Mucosa of descending colon (tissue), 3 donors: ENCODE measurements at places on chromosomes 2 and 18.
A peak's percentile ranks its signal among the peaks of the same experiment; 100 is the strongest.

DNA sequence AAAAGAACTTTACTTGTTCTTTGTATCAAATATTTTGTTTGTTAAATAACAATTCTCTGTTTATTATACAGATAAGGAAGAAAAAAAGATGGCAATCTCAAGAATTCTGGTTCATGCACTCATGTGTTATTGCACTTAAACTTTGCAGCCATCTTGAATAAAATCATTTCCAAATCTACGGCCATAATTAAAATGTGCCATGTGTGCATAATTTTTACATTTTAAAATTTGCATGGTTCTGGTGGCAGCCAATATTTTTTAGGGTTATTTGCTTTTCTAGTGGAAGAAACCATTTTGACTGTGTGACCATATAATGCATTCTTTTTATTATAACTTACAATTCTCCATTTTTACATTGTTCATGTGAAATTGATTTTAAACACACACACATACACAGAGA lies 1518.1 kb upstream of the ZEB2 start:
- DNase-seq: no peak

GRCh38 chr2:11873356-11874154 lies 127.1 kb downstream of the LPIN1 start:
- no peak for DNase-seq

DNA sequence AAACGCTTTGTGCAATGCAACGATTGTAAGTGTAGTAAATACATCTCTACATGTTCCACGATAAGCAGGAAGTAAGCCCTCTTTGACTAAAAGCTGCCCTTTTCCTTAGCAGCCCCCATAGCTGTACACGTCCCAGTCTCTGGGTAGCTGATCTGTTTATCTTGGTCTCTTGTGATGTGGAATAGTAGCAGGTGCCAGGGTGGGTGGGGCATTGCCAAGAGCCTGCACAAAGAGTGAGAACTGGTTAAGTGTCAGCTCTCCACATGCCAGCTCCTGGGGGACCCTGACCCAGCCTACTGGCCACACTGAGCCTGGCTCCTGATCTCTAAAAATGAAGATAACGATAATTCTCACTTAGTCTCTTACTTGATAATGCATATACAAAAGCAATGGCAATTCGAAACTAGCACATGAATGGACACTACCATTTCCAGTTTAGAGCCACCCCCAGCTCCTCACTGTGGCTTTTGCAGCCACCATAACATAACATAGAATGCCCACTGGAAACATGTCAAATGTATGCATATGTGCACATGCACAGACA lies 92.3 kb downstream of the MYT1L start:
- no peak for DNase-seq

DNA sequence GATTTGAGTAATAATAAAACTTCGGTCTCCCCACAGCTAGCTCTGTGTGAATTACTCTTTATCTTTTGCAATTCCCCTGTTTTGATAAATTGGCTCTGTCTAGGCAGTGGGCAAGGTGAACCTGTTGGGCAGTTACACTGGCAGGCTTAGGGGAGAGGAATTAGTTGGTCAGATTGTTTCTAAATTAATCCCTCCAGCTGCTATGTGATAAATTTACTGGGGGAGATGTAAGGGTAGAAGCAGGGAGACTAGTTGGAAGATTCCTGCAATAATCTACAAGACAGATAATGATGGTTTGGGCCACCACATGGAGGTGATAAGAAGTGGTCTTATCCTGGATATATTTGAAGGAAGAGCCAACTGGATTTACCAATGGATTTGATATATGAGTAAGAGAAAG lies 118.5 kb upstream of the TACR1 start:
- DNase-seq: no peak

GRCh38 chr2:98300141-98300874 lies 45.9 kb upstream of the CNGA3 start:
- DNase-seq: no peak

DNA sequence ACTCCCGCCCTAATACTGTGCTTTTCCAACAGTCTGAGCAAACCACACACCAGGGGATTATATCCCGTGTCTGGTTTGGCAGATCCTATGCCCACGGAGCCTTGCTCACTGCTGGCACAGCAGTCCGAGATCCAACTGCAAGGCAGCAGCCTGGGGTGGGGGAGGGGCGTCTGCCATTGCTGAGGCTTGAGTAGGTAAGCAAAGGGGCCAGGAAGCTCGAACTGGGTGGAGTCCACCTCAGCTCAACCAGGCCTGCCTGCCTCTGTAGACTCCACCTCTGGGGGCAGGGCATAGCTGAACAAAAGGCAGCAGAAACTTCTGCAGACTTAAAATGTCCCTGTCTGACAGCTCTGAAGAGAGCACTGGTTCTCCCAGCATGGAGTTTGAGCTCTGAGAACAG lies 44.2 kb downstream of the LNPK start:
- no peak for DNase-seq

- no peak for DNase-seq
These were observed 277.6 kb downstream of the CLIP4 start for GRCh38 chr2:29392774-29393173.

- no peak for DNase-seq
These were observed 179.2 kb downstream of the MEMO1 start for GRCh38 chr2:31831585-31831984.

- DNase-seq: no peak
These were observed 19.7 kb upstream of the IL18R1 start for GRCh38 chr2:102335871-102336366.

DNA sequence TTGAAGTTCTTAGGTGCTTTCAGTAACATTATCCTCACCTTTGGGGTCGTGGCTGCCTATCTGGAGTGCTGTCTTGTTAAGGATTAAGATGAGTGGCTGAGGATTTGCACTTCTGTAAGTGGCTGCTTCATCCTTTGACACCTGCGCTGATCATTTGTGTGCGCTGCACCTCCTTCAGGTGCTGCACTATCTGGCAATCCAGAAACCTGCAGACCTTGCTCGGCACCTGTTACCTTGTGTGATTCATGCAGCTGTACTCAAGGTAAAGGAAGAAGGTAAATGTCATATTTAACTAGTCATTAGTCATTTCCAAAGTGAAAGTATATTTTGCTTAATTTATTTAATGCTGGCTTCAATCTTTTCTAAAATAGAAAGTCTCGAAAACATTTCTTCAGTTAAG lies 110.3 kb downstream of the RAB3GAP1 start:
- no peak for DNase-seq

- no peak for DNase-seq
These were observed 546.6 kb upstream of the CDH2 start for GRCh38 chr18:28723506-28723905.

DNA sequence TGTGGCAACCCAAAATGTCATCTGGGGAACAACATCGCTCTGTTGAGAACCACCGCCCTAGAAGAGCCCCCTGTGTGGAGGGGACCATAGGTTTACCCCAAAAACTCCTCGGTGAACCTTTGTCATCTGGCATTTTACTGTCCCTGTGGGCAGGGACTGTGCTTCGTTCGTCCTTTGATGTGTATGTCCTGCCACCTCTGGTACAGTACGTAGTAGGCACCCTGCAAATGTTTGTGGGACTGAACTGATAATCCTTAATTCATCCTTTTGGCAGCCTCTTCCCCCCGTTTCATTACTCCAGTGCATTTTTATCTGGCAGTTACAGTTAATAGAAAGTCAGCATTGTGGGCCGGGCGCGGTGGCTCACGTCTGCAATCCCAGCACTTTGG lies 728 bp downstream of the NAPG start:
- DNase-seq: no peak

- peak; percentile 85 for DNase-seq
These were observed 2.0 kb downstream of the SATB2 start for GRCh38 chr2:199455545-199456382.

DNA sequence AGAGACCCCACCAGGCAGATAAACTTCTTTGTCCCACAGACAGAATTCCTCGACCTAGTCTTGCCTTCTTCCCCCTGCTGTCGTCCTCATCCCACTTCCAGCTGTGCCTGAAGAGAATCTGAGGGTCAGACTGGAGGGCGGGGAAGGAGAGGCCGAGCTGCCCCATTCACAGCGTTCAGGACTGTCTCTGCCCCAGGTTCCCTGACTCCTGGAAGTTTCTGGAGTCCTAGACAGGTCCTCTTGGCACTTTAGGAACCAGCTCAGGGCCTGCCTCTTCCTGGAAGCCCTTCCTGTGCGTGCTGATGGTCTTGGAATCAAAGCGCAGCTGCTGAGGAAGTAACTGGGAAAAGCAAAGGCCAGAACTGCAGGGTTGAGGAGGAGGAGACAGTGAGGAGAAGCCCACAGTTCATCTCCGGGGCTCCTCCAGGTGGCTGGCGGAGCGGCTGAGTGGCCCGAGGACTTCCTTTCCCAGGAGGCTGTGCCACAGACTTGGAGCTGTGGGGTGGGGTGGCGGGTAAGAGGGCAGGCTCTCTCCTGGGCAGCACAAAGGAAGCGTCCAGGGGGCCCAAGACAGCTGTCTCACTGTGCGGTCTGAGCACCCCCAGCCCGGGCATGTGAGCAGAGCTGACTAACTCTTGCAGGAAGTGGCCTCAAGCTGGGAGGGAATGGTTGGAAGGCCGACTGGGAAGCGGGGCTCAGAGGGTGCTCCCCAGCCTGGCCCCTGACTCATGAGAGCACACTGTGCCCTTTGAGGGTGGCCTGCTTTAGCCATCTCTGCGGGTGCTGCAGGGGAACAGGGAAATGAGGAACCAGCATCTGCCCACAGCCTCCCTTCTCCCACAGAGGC lies 39.5 kb downstream of the SDC1 start:
- DNase-seq: no peak

DNA sequence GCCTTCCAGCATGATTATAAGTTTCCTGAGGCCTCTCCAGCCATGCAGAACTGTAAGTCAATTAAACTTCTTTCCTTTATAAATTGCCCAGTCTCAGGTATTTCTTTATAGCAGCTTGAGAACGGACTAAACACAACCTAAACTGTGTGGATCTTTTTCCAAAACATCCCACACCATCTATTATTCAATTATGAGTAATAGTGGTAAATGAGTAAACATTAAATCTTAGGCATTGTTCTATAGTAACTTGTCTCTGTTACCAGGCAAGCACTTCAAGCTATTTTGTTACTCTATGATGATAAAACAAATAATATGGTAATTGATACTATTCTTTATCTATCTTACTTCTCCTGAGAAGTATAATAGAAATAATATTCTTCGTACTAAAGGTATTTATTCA lies 536.9 kb upstream of the CHAC2 start:
- DNase-seq: no peak

DNA sequence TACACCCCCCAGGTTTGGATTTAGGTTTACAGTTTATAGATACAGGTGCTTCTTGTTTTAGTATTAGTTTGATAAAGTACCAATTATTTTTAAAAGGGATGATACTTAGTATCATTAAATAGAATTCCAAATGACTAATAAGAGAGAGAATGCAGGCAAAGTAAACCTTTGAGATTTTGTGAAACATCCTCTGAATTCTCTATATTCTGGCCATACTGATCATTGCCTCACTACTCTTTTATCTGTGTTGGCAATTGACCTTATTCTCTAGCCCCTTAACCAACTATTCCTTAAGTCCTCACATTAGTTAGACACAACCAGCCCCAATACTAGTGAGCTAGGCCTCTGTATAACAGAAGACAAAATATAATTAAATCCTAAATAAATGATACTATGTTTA lies 125.4 kb downstream of the COMMD1 start:
- DNase-seq: no peak

DNA sequence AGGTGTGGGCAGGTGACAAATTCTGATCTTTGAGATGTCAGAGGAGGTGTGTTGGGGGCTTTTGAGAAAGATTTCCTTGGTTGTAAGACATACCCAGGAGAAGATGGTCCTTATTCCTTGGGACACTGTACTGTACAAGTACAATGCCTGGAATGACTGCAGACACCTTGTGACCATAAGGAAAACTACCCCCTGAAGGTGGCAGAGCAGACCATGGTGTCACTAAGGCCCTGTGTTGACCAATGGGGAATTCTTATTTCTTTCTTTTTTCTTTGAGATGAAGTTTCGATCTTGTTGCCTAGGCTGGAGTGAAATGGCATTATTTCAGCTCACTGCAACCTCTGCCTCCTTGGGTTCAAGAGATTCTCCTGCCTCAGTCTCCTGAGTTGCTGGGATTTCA lies 4.4 kb upstream of the ANKRD29 start:
- DNase-seq: no peak

DNA sequence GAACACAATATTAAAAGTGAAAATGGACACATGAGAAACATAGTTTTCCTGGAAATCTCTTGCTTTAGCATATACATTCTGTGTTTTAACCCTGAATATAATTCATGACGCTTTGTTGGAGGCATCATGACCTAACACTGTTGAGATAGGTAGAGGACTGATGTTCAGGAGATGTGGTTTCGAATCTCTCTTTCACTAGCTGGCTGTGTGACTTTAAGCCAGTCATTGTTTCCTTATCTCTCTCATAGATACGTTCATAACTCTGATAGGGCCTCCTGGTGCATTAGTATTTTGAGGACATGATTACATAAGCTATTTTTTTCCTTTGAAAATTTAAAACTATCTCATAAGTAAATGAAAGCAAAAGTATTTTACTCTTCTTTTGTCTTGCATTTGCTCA lies 179.0 kb upstream of the DTNA start:
- DNase-seq: no peak

- no peak for DNase-seq
These were observed 59.8 kb upstream of the PELI1 start for GRCh38 chr2:64203858-64204632.

DNA sequence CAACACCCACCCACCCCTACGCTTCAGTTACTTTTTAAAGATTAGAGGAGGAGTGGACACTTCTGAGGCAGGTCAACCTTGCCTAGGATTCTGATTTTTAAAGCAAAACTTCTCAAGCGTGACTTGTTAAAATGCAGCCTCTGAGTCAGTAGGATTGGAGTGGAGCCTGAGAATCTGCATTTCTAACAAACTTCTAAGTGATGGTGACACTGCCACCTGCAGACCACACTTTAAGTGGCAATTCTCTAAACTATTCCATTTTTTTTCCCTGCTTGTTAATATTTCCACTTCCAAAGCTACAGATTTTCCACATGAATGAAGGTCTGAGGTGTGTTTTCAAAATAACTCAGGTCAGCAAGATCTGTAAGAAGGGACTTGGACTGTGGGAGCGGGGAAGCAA lies 171.1 kb upstream of the CCDC150 start:
- no peak for DNase-seq

DNA sequence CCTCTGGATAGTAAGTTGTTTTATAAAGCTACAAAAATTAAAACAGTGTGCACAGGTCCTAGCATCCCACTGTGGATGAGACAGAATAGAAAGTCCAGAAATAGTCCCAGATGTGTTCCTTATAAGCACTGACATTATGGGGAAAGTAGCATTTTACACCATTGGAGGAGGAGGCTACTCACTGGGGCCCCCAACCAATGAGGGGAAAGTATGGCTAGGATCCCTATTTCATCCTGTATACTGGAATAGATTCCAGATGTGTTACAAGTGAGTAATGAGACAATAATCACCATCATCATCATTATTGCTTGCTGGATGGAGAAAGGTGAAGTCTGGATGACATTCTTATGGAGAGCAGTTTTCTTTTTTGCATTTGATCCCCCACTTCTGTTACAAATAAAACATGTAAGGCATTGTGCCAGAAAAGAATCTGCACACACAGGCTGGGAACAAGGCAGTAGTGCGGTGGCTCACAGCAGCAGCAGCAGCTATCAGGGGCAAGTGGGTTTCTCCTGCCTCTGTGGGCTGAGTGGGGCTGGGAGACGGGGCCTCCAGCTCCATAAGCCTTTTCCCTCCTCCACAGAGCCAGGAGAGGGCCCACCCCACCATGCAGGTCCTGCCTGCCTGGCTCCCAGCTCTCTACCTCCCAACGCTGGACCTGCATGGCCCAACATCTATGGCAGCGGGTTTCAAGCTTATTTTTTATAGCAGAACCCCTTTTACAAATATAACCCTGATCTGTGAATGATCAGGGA lies 5.0 kb downstream of the ARID5A start:
- peak; percentile 34 for DNase-seq

- DNase-seq: no peak
These were observed 28.0 kb upstream of the ARHGEF4 start for GRCh38 chr2:130808482-130809268.
